ENCODE measurements at places on chromosomes 11 and 22.

GRCh38 chr11:22879630-22880029, 19.4 kb upstream of the CCDC179 start:
- no peak for DNase-seq

GRCh38 chr22:29815580-29815979, 22.5 kb downstream of the ASCC2 start:
- no peak for DNase-seq

DNA sequence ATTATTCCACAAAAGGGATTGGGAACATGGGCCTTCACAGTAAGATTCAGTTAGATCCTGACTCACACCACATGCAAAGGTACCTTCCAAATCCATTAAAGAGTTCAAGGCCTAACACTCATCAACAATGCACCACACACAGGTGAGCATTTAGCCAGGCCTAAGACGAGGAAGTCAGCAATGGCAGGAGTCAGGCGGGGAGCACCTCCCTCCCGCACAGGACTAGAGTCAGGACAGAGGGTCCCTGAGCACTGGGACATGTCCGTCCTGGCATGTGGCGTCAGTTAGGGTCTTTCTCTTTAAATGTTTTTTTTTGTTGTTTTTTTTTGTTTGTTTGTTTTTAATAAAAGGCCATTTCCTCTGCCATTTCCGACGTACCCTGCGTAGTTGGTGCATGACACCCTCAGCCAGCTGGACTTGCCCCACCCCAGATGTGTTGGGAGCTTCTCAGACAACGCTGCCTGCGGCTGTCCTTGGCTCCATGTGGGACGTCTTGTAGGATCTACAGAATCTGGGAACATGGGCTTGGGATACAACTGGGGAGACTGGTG, 1458.6 kb downstream of the BRD1 start:
- no peak for DNase-seq

DNA sequence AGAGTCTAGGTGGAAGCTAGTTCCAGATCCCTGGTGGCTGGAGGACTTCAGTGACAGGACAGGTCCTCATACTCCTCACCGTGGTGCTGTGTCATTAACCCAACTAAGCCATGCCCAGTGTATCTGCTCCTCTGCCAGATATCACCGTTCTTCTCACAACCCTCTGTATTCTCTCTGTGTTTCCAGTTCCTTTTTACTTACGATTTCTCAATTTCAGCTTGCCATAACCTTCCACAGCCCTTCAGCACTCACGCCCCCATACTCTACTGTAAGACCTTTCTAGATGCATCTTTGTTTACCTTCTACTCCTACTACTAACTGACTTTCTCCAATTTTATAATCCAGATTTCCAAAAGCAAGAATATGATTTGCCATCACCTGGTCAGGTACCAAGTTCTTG, 26.1 kb upstream of the RIC3 start:
- no peak for DNase-seq

- peak; percentile 12 for DNase-seq
Measured at GRCh38 chr11:65744026-65744698, 23.6 kb upstream of the RNASEH2C start.

- no peak for DNase-seq
Measured at GRCh38 chr11:1887451-1888346, 4.0 kb downstream of the PRR33 start.

- no peak for DNase-seq
Measured at GRCh38 chr11:80958361-80958760, 1517.5 kb upstream of the TENM4 start.

DNA sequence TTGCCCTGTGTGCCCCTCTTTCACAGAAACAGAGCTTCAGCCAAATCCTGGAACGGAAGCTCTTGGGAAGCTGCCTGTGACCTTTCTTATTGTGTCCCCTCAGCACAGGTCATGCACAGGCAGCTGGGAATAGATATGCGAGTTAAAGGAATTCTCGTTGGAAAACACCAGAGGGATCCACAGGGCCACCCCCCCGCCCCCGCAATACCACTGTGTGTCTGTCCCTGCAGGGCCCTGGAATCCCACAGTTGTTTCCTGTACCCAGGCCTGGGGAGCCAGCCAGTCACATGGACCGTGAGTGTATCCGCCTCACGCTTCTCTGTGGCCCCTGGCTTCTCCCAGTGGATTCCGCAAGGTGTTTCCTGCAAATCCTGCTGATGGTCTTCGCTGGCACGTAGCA, 29.0 kb downstream of the TIMP3 start:
- DNase-seq, result no peak

GRCh38 chr11:35746356-35747153, 84.0 kb downstream of the TRIM44 start:
- no peak for DNase-seq

GRCh38 chr11:47391077-47391583, 12.8 kb upstream of the SPI1 start:
- DNase-seq, result no peak

GRCh38 chr11:19259487-19260345, 19.0 kb upstream of the E2F8 start:
- peak; percentile 44 for DNase-seq

DNA sequence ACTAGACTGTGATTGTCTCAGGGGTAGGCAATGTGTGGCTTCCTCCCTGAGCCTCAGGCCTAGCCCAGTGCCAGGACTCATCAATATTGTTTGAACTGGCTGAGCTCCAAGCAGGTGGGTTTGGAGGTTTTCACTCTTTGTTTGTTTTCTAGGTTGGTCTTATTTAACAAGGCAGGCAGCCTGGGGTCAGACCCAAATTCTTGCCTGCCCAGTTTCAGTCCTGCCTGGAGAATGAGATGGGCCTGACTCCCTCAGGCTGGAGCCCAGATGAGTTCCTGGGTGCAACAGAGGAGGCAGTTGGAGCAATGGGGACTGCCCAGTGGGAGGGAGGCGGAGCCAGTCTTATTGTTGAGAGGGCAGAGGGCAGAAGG, 28.3 kb upstream of the TP53I11 start:
- no peak for DNase-seq

- no peak for DNase-seq
Measured at GRCh38 chr11:128424271-128424711, 163.1 kb downstream of the ETS1 start.

DNA sequence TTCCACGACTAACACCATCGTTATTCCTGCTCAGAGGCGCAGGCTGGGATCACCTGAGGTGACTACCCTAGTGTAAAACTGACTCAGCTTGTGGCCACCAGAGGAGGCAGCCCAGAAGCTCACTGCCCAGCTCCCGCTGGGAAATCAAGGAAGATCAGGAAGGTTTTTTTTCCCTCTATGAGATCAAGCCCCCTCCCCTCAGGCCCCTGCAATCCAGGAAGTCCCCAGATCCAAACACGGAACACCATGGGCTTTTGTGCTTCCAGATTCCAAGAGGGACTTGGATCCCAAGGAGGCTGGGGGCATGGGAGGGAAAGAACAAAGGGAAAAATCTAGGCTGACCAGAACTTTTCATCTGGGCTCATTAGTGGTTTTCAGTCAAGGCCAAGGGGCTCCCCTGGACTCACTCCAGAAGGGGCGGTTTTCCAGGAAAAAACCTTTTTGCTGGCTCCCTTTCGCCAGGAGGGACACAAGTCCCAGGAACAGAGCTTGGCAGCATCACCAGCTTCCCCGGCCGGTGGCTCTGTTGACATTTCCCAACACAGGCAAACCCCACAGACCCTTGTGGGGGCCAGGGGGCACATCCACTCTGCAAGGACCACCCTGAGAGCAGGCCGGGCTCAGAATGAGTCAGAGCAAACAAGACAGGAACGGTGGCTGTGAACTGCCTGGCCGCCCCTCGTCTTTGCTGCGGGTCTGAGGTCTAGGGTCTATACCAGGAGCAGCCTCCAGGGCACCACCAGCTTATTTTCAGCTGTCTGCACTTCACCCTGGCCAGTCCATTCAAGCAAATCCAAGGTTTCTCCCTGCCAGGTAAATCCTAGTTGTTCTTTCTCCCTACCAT, 36.8 kb downstream of the MYH9 start:
- peak; percentile 54 for DNase-seq

GRCh38 chr11:67576735-67577475, 6.7 kb upstream of the GSTP1 start:
- no peak for DNase-seq

DNA sequence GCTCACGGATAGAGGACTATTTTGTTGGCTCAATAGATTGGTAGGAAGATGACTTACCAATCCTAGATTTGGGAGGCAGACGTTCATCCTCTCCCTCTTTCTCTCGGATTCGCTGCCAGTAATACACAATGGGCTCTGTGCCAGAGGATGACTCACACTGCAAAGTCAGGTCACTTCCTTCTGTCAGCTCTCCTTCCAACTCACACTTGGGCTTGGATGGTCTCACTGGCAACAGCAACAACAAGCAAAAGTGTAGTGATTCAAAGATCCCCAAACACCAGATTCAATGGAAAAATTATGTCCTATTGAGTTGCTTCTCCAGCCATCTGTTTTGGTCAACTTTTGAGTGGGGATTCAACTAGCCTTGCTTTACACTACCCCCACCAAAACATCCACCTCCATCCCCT, 21.7 kb upstream of the HSPA8 start:
- DNase-seq, result no peak

DNA sequence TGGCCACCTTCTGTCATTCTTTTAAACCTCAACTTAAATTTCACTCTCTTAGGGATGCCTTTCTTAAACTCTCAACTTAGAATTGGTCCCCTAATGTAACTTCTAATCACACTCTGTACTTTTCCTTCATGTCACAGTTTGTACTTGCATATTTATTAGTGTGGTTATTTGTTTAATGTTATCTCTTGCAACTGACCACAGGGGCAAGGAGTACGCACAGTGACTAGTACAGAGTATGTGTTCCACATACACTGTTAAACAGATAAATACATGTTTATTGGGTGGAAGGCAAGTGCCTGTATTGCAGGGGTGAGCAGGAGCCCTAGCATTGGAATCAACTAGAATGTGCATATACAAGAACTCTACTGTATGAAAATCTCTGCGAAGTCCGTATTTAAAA, 554.0 kb downstream of the INSC start:
- DNase-seq, result no peak

DNA sequence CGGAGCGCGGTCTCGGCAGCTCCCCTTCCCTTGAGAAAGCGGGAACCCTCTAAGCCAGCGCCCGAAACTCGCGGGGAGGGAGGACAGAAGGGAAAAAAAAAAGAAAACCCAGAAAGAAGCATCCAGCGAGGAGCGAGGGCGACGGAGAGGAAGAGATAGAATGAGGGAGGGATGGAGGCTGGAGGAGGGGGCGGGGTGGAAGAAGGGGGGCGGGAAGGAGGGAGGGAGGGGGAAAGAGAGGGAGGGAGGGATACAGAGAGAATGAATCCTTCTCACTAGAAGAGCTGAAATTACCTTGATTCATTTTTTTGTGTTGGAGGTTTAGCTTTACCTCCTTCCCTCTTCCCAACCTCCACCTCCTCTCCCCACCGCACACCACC, 19.3 kb upstream of the BDNF start:
- DNase-seq, result no peak

- no peak for DNase-seq
Measured at GRCh38 chr22:28903729-28904128, 20.4 kb downstream of the ZNRF3 start.

- no peak for DNase-seq
Measured at GRCh38 chr11:120004723-120005122, 133.2 kb downstream of the TRIM29 start.

DNA sequence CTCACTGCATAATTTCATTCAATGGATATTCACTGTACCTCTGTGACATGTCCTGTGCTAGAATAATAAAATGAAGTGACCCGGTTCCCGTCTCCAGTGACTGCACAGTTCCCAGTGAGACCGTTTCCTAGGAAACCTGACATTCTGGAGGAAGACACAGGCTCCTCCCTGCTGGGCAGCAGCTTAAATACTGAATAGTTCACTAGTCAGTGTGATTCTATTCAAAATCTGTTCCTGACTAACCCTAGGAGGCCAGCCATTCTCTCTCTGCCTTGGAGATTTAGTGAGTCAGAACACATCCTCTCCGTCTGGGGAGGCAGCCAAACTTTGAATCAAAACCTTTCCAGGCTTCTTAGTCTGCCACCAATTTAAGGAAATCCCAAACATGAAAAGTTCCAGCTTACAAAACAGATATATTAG, 11.3 kb downstream of the TRIM66 start:
- DNase-seq, result no peak

DNA sequence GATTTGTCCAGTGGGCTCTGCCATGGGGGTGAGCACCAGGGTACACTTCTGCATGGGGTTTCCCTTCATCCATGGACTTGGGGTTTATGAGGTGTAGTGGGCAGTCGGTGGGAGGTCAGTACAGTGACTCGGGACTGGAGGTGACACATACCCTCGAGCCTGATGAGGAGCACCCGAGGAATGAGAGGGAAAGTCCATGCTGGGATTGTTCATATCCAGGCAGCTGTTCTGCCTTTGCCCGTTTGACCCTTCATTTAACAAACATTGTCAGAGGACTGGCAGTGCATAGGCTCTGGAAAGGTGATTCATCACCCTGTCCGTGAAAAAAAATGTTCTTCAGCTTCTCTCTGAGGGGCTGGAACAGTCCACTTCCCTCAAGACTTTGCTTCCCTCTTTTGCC, 2.7 kb downstream of the NAV2 start:
- DNase-seq, result no peak

DNA sequence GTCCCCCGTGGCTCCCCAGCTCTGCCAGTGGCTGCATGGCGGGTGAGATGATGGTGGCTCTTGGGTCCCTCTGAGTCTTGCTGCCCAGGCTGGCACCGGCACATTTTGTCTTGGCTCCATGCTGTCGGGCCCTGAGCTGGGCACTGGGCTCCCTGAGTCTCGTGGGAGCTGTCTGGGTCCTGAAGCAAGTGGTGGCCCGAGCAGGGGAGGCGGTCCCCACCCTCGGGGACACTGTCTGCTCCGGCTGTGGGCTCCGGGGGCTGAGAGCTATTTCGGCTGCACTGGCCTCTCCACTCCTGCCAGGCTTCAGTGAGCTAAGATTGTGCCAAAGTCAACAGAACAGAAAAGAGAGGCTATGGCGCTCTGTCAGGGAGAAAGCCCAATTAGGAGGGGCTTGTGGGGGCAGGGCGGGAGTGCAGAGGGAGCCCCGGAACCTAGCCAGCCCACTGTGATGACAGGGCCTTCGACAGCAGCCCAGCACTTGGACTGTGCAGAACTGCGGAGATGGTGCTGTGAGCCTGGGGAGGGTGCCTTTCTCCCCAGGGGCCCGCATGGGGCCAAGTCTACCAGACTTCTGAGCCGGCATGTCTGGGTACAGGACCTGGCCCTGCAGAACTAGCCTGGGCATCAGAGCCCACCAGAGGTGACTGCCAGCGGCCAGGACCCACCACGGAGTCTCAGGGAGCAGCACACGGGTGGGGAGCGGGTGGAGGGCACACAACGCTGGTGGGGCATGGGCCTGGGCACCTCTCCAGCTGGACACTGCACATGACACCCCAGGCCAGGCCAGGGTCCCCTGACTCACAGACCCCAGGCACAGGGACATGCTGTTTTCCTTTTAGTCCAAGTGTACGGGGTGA, 38.0 kb downstream of the RTN4R start:
- DNase-seq, result no peak

Data from activated naive CD8-positive, alpha-beta T cell treated with anti-CD3 and anti-CD28 coated beads for 36 hours (primary cell).